AG08395 (cell line): ENCODE measurements at places on chromosomes 16 and 17.

DNA sequence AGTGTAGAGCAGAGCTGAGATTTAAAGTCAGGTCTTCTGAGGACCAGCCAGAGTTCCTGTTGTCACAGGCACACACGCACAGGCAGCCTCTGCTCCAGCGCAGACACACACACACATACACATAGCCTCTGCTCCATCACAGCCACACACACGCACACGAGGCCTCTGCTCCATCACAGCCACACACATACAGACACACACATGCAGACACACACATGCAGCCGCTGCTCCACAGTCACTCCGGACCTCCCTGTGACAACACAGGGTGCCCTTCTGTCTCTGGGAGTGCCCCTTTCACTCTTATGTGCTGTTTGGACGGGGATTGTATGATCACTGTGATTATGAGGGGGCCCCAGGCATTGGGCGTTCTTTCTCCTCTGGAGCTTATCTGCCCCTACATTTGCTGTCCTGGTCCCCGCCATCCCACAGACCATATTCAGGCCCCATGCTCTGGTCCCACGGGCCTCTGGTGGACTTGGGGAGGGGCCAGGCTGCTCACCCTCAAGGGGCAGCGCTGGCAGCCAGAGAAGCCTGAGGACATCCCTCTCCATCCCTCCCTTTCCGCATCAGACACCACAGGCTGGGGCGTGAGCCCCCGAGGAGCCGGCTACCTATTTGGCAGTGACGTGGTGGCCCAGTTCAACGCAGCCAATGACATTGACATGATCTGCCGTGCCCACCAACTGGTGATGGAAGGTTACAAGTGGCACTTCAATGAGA lies 7.5 kb downstream of the TBX6 start:
- DNase-seq, result no peak

DNA sequence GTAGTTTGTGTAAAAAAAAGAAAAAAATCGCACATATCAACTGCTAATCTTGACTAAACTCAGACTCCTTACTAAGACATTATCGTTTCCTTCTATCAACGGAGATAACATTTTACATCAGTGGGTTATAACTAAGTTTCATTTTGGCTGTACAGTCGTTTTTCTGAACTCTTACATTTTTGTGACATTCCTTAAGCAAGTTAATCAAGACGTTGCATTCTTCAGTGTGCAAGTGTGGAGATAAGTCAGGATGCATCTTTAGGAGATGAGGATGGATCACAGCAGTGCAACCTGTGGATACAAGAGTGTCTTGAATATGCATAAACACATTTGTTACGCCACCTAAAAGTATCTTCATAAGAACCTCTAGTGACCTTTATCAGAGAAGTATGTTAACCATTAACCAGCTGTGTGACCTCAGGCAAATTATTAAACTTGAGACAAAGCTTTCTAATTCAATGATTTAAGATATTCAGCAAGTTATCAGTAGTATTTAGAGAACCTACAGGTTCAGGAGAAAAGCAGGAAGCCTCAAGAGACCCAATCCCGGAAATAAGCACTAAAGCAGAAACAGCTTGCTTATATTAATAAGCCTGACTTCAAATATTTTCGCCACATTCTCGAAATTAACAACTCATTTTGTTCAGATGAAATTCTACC lies 9.4 kb downstream of the CMC2 start:
- DNase-seq, result no peak

- no peak for DNase-seq
Observed at GRCh38 chr17:40452921-40453378, 9.7 kb downstream of the IGFBP4 start.

DNA sequence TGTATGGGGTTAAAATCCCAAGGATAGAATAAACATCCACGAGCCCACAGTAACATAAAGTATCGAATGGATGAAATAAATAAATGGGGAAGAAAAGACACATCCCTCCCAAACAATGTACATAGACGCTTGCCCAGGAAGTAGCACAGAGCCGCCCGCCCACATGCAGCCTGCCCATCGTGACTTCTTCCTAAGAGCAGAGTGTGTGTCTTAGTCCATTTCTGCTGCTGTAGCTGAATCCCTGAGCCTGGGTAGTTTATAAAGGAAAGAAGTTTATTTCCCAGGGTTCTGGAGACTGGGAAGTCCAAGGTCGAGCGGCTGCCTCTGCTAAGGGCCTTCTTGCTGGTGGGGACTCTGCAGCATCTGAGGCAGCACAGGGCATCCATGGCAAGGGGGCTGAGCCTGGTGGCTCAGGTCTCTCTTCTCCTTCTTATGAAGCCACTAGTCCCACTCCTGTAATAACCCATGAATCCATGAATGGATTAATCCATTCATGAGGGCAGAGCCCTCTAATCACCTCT lies 39.4 kb upstream of the ZNF469 start:
- DNase-seq, result no peak

- DNase-seq, result no peak
Observed at GRCh38 chr16:25033852-25034251, 18.7 kb upstream of the ARHGAP17 start.

- DNase-seq, result no peak
Observed at GRCh38 chr16:15961060-15961511, 11.7 kb downstream of the ABCC1 start.

DNA sequence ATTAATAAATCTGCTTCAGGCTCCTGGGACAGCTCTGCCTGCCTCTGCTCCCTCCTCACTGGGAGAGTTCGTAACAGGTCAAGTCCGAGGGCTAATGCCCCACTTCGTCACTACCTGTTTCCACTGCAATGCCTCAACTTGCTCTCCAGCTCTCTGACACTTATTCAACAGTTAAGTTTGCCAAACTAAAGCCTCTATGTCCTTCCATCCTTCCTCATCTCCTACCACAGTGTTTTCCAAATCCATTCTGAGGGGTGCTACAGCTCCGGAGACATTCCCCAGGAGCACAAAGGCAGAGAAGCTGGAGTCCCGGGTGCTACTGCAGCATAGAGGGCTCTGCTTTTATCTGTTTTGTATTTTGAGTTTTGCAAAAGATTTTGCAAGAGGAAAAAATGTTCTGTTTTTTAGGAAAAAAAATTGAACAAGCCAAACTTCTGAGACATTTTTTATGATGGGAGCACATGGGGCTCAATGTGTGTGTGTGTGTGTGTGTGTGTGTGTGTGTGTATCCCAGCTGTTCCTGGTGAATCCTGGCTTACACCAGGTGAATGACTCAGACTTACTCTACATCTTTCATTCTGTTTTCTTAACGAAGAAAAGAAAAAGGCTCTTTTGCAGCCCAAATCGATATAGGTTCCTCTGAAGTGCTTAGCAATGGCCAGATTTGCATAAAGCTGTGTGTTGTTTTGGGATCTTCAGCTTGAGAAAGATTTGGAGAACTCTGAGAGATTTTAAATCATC lies 46.1 kb upstream of the MYOCD start:
- no peak for DNase-seq

DNA sequence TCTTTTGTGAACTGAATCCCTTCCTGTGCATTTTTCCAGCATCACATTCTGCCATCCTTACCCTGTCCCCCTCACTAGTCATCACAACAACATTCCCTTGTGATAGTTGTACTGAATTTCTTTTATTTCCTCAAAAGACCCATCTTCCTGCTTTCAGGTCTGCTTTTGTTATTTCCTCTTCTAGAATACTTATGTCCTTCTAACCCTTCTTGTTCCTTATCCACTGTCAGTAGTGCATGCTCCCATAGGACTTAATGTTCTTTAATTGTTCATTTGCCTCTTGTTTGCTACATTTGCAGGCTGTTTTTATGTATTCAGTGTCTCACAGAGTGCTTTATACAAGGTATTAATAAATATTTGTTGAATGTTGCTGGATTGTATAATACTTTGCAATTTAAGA lies 73.0 kb downstream of the BCAS3 start:
- no peak for DNase-seq

- DNase-seq, result no peak
Observed at GRCh38 chr17:56656701-56657327, 63.3 kb downstream of the NOG start.

GRCh38 chr17:19426631-19427030 lies 15.6 kb downstream of the RNF112 start:
- no peak for DNase-seq

- DNase-seq, result no peak
Observed at GRCh38 chr17:62057696-62058095, 7.4 kb downstream of the MED13 start.

DNA sequence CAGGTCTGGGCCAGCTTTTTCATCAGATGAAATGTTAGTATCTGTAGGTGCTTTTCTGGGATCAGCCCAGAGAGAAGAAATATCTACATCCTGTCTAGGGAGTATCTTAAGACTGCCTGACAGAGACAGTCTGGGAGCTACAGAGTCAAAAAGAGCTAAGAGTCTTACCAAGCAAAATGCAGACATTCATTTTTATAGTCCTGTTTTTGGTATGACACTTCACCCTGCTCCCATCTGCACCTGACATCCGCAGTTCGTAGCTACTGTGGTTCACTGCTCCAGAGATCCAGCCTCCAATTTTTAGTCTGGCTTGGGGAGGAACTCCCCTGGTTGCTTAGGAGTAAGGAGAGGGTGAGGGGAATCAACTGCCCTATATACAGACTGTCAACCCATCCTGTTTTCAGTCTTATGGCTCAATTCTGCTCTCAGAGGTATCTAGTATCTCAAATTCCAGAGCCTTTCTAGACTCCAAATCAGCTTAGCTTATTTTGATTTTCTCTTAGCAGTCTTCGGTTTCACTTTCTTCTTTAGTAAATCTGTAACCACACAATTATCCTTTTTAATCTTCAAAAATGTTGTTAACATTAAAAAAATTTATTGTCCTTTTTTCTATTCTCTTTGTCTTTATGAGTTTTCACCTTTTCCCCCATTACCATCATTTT lies 97.8 kb downstream of the TMEM100 start:
- DNase-seq, result no peak

- DNase-seq, result no peak
Observed at GRCh38 chr16:4876646-4877379, 29.5 kb downstream of the UBN1 start.

DNA sequence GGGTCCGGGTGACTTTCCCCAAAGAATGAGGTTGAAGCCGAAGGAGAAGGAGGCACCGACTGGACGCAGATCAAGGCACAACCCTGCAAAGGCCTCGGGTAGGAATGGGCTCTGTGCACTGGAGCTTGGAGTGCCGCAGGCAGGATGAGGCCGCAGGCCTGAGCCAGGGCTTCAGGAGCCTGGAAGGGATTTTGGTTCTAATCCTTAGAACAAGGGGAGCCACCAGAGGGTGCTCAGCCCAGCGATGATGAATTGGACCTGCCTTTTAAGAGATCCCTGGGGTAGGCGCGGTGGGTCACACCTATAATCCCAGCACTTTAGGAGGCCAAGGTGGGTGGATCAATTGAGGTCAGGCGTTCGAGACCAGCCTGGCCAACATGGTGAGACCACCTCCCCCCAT lies 8.1 kb downstream of the CIBAR2 start:
- DNase-seq, result no peak

DNA sequence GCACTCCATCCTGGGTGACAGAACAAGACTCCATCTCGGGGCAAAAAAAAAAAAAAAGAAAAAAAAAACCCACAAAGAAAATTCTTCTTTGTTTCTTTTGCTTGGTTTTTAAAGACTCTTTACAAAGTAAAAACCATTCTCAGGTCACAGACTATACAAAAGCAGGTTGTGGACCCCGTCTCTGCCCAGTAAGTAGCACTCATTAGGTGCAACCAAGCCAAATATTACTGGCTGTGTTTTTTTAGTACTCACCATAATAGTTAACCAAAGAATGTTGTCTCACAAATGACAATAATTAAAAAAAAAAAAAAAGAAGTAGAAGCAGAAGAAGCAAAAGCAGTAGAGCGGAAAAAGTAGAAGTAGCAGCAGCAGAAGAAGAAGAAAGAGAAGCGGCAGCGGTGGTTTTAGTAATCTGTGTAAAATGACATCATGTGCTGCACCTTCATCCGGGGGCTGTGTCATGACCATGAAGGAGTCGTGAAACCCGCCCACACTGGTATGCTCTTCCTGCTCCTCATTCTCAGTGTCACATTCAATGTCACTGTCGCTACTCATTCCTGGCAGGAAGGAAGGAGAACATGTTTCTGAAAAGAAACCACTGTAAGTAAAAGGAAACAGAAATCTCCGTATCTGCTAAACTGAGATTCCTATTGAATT lies 105.4 kb downstream of the TRIM37 start:
- DNase-seq, result no peak
